GM10248 (cell line): ENCODE measurements at places on chromosomes 13 and 19.
A peak's percentile ranks its signal among the peaks of the same experiment; 100 is the strongest.

GRCh38 chr13:33316890-33317289 is 31.3 kb upstream of the STARD13 start:
- no peak for DNase-seq

GRCh38 chr13:40550130-40550529 is 116.3 kb downstream of the FOXO1 start:
- DNase-seq: no peak

DNA sequence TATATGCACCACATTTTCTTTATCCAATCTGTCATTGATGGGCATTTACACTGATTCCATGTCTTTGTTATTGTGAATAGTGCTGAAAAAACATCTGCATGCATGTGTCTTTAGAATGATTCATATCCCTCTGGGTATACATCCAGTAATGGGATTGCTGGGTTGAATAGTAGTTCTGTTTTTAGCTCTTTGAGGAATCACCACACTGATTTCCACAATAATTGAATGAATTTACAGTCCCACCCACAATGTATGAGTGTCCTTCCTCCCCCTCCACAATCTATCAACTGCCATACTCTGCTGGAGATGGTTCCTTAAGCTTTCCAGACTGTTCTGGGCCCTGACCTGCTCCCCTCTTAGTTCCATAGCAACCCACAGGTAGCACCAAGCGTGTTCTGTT is 667.0 kb downstream of the LIG4 start:
- DNase-seq: no peak

GRCh38 chr19:18278521-18279265 is 2.7 kb downstream of the JUND start:
- no peak for DNase-seq

- no peak for DNase-seq
Observed at GRCh38 chr13:97538203-97538602, 104.2 kb downstream of the RAP2A start.

DNA sequence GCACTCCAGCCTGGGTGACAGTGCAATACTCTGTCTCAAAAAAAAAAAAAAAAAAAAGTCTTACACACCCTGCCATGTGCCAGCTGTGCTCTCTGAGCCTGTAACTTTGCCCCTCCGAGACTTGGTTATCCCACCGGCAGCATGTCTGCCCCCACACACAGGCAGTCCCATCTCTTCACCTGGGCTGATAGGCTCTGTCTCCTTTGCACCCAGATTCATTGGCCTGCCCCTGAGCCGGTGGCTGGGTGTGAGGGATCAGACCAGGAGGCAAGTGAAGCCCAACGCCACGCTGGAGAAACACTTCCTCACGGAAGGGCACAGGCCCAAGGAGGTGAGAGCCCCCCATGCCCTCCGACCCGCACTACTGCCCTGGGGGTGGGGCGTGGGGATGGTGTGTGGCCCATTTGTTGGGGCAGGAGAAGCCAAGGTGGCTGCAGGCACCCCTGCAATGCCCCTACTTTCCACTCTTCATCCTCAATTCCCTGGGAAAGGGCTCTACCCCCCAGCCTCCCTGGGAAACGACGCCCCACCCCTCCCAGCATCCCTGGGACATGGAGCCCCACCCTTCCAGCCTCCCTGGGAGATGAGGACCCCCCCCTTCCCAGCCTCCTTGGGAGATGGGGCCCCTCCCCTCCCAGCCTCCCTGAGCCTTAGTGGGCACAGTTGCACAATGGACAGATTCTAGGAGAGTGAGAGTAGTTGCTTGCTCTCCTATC is 45.3 kb downstream of the CERS4 start:
- no peak for DNase-seq

- no peak for DNase-seq
Observed at GRCh38 chr13:30880151-30880855, 25.8 kb upstream of the MEDAG start.

DNA sequence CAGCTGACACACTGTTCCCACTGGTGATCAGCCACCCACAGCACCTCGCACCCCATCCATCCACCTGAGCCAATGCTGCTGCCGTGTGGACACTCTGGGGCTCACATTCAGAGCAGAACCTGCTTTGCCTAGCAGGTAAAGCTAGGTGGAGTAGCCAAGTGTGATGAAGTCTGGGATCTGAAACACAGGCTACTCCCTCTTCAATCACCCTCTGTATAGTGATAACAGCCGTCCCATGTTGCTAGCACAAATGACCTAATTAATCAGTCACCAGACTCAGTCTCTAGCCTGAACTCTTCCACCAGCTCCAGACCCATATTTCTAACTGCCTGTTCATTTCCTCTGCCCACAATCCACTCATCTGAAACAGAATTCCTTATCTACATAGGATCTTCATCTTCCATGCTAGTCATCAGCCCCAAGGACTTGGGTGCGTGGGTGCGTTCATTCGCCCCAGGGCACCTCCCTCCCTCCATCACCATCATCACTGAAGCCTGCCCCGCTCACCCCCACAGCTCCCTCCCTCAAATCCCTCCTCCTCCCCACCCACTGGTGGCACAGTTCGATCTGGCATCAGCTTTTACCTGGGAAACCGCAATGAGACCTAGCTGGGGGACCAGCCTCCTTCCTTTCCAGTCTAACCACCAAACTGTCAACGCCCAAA is 19.8 kb downstream of the STK24 start:
- DNase-seq: no peak

GRCh38 chr13:111548805-111549204 is 228.4 kb downstream of the TEX29 start:
- DNase-seq: no peak

- no peak for DNase-seq
Observed at GRCh38 chr13:110413016-110413675, 106.1 kb downstream of the COL4A2 start.

DNA sequence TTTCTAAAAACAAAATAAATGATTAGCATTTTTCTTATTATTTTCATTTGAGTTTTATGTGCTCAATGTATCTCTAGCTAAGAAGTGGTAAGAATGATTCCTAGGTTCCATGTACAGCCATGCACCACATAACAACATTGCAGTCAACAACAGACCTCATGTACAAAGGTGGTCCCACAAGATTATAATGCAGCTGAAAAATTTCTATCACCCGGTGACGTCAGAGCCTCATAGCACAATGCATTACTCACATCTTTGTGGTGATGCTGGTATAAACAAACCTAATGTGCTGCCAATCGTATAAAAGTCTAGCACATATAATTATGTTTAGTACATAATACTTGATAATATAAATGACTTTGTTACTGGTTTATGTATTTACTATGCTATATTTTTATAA is 120.5 kb downstream of the SLC7A1 start:
- no peak for DNase-seq

DNA sequence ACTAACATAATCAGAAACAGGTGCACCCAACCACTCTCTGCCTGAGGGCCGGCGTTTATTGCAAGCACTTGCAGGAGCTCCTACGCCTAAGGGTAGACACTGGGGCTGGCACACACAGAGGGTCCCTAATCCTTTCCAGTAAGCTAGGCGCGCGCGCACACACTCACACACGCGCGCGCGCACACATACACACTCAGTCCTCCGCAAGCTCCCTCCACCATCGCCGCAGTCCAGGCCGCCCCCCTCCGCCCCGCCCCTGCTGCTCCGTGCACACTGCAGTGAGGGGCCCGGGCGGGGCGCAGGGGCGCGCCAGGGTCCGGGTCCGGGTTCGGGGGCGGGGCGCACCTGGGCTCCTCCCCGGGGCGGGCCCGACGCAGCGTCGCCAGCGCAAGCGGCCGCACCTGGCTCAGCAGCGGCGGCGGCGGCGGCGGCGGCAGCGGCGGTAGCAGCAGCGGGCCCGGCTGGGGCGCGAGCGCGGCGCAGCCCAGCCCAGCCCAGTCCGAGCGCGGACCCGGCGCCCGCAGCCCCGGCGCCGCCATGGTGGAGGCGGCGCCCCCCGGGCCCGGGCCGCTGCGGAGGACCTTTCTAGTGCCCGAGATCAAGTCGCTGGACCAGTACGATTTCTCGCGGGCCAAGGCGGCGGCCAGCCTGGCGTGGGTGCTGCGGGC is at the start of gene CAMSAP3:
TSS of gene CAMSAP3 (plus strand) at position 398 of the 668 bp plus-strand sequence. CDS start at position 538, 140 bp downstream.
- DNase-seq: peak; percentile 79

GRCh38 chr19:13705928-13706447 is 58.3 kb upstream of the MRI1 start:
- DNase-seq: no peak

- no peak for DNase-seq
Observed at GRCh38 chr19:15225760-15226159, 6.5 kb downstream of the EPHX3 start.

DNA sequence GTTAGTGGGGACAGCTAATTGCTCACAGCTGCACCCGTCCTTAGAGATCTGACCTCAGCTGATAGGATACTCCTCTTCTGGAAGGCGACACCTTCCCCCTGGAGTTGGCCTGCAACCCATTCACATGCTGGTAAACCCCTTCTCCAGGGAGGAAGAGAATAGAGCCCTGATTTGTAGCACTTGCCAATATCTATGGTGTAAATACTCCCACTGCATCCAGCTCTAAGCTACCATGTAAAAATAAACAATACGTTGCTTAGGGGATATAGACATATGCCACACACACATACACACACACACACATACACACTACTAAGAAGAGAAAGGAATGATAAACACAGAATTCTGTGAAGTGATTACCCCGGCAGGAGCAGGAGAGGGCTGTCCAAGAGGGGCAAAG is 49.4 kb upstream of the KCTD15 start:
- DNase-seq: no peak

- no peak for DNase-seq
Observed at GRCh38 chr19:5025027-5025426, 56.1 kb downstream of the KDM4B start.

DNA sequence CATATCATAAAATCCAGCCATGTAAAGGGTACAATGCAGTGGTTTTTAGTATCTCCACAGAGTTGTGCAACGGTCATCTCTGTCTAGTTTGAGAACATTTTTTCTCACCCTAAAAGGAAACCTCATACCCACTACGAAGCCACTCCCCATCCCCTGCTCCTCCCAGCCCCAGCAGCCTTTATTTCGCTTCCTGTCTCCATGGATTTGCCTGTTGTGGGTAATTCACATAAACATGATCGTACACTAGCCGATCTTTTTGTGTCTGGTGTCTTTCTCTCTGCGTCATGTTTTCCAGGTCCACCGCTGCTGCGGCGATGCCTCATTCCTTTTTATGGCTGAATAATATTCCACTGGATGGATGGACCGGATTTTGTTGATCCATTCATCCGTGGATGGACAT is 28.6 kb downstream of the BICRA start:
- no peak for DNase-seq
